ENCODE measurements at places on chromosomes 6 and 20. TPM values are rescaled to one million over a fixed set of nuclear protein-coding genes. Genes with fewer than 3 reads are reported as not detected.

The DDX43 gene
- 0.78 TPM for total RNA-seq

The VNN1 gene
- 1.8 TPM for total RNA-seq

GRCh38 chr6:100879317-100879716 lies 1.8 kb downstream of the ASCC3 start:
- DNase-seq = no peak

DNA sequence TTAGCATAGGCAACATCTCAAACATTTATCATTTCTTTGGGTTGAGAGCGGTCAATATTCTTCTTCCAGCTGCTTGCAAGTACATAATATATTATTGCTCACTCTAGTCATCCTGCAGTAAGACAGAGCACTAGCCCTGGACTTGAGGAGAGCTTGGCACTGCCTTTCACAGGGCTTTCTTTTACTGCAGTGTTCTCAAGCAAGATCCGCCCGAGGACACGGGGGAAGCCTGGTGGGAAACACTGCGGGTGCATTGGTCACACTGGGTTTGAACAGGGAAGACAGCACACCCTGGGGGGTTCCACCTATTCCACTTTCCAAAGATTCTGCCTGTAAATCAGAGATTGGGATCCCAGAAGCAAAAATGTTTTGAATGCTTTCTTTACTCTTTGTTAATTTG lies 48.2 kb upstream of the QKI start:
- DNase-seq = peak; percentile 32

- DNase-seq = no peak
Measured at GRCh38 chr6:165497472-165497871, 165.6 kb downstream of the PDE10A start.

DNA sequence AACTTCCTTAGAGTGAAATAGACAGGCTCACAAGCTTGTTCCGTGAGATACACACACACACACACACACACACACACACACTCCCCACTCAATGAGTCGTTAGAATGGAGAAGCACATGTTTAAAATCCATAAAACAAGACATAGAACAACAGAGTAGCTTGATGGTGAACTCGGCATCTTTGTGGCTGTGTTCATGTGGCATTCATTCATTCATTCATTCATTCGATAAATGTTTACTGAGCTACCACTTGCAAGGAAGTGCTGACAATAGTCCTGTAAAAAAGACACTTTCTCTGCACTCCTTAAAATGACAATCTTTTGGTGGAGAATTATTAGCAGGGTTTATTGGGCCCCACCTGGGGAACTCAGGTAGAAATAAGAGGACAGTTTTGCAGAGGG lies 242.0 kb downstream of the FOXA2 start:
- no peak for DNase-seq

GRCh38 chr6:1705183-1705582 lies 95.5 kb downstream of the FOXC1 start:
- DNase-seq = no peak

DNA sequence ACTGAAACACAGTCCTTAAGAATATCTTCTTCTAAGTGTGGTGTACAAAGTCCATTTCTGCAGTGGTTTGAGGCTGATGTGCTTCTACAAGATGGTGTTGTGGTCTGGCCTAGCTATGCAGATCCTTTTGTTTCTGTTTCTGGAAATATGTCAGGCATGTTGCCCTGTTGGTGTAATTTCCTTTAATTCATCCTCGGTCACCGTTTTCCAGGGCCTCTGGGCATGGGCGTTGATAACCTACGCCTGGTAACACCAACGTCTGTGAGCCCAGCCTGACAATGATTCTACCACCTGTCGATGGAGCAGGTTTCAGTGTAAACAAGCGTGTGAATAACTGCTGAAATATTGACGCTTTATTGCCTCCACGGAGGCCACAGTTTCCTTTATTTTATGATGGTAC lies 33.3 kb upstream of the AFDN start:
- DNase-seq = no peak

DNA sequence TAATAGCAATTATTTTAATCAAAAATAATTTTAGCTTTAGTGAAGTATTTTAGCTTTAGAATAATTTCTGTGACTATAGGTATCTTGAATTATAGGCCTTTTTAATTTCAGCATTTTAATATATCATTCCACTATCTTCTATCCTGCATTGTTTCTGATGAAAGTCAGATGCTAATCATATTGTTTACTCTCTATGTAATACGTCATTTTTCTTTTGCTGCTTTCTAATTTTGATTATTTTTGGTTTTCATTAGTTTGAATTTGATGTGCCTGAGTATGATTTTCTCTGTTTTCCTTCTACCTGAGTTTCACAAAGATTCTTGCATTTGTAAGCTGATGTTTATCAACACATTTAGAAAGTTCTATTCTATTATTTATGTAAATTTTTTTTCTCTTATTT lies 17.4 kb upstream of the ADGRG6 start:
- DNase-seq = no peak

GRCh38 chr6:4805553-4806336 lies 29.5 kb downstream of the CDYL start:
- peak; percentile 55 for DNase-seq

- no peak for DNase-seq
Measured at GRCh38 chr6:41460742-41461336, 85.3 kb upstream of the FOXP4 start.

DNA sequence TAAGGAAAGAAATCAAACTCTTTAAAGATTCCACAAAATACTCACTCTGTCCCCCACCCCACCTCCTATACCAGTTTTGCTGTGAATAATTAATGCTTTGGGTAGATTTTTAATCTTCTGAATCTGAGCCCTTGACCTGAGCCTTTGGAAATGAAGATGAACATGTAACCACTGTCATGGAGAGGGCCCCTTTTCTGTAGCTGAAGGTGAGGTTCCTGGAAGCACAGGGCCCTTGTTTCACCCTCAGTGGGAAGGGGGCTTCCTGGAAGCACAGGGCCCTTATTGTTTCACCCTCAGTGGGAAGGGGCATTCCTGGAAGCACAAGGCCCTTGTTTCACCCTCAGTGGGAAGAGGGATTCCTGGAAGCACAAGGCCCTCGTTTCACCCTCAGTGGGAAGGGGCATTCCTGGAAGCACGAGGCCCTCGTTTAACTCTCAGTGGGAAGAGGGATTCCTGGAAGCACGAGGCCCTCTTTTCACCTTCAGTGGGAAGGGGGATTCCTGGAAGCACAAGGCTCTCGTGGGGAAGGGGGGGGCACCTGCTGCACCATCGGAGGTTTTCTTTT lies 75.7 kb downstream of the DACT2 start:
- DNase-seq = no peak
